ENCODE measurements at places on chromosomes 12 and 14. TPM values are rescaled to one million over a fixed set of nuclear protein-coding genes. Genes with fewer than 3 reads are reported as not detected.
A peak's percentile ranks its signal among the peaks of the same experiment; 100 is the strongest.

PLD4 gene
- total RNA-seq = 4.0 TPM

ACRBP gene
- total RNA-seq = 3.4 TPM

AICDA gene
- not detected for total RNA-seq

- peaks cover 3% of the 10 kb centered on the region for H3K36me3 ChIP-seq
- no peak for DNase-seq
- H3K27me3 ChIP-seq = peaks cover 16% of the 10 kb centered on the region
- H3K27ac ChIP-seq = no peak overlapping the region
- H3K4me1 ChIP-seq = no peaks in the 10 kb centered on the region
Measured at GRCh38 chr12:6241495-6241894, 41.3 kb downstream of the CD9 start.

KRT72 gene
- 1.6 TPM for total RNA-seq

DNA sequence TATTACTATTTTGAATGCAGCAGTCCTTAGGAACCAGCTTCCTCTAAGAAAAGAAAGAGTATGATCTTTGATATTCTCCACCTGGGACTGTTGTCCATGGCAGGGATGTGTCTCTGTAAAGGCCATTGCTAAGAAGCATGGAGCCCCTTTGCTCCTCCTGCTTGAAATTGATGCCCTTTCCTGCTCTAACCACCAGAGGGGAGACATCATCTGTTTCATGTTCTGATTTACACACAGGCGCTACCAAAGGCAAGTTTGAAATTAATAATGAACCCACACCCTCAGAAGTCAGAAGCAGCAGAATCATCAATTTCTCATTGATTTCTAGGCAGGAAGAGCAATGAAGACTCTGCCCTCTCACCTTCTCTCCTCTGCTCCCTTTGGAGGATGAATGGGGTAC lies 253.8 kb downstream of the RMST start:
- H3K4me3 ChIP-seq = no peak overlapping the region
- no peaks in the 10 kb centered on the region for H3K27me3 ChIP-seq
- no peaks in the 10 kb centered on the region for H3K36me3 ChIP-seq
- DNase-seq = no peak

DNA sequence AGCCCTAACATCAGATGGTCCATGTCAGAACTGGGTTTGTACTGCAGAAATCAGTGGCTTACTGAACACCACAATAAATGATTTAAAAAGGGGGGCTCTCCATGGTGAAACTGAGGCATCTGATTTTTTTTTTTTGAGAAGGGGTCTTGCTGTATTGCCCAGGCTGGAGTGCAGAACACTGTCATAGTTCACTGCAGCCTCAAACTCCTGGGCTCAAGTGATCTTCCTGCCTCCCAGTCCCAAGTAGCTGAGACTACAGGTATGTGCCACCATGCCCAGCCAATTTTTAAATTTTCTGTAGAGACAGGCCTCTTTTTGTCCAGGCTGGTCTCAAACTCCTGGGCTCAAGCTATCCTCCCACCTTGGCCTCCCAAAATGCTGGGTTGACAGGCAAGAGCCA lies 57.4 kb downstream of the RFLNA start:
- DNase-seq = no peak
- peaks cover 5% of the 10 kb centered on the region for H3K36me3 ChIP-seq
- H3K4me1 ChIP-seq = no peaks in the 10 kb centered on the region
- H3K27me3 ChIP-seq = no peaks in the 10 kb centered on the region

CCDC177 gene
- total RNA-seq = not detected

- H3K27me3 ChIP-seq = no peaks in the 10 kb centered on the region
- peak overlapping the region; percentile 59 for H3K4me3 ChIP-seq
- H3K4me1 ChIP-seq = peaks cover 11% of the 10 kb centered on the region
- H3K36me3 ChIP-seq = no peaks in the 10 kb centered on the region
- peak overlapping the region; percentile 49 for H3K27ac ChIP-seq
Measured at GRCh38 chr14:98704441-98704840, 567.6 kb downstream of the BCL11B start.

DNA sequence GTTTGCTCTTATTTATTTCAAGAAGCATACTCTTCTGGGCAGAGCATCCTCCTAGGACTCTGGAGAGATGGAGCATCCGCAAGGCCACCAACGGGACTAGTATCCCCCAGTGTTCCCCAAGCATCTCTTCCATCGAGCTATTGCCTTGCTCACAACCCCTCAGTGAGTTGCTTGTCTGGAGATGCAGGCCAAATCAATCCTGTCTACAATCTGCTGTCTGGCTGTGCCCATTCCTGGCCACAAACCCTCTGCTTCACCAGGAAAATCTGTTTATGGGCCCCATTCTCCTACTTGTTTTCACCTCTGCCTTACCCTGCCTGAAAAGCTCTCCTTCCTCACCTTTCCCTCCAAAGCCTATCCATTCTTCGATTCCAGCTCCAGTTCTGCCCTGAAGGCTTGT lies 219.2 kb downstream of the CACNA1C start:
- H3K4me1 ChIP-seq = no peaks in the 10 kb centered on the region
- peaks cover 47% of the 10 kb centered on the region for H3K27me3 ChIP-seq
- H3K36me3 ChIP-seq = no peaks in the 10 kb centered on the region
- no peak overlapping the region for H3K27ac ChIP-seq

GRCh38 chr12:124493809-124494750 lies 73.3 kb downstream of the NCOR2 start:
- H3K4me3 ChIP-seq = peak overlapping the region; percentile 21
- peaks cover 40% of the 10 kb centered on the region for H3K4me1 ChIP-seq
- no peaks in the 10 kb centered on the region for H3K36me3 ChIP-seq
- H3K27ac ChIP-seq = peak overlapping the region; percentile 88
- no peak for DNase-seq
- no peaks in the 10 kb centered on the region for H3K27me3 ChIP-seq

PIP4K2C gene
- 28.9 TPM for total RNA-seq

TAS2R31 gene
- 2.7 TPM for total RNA-seq

DNA sequence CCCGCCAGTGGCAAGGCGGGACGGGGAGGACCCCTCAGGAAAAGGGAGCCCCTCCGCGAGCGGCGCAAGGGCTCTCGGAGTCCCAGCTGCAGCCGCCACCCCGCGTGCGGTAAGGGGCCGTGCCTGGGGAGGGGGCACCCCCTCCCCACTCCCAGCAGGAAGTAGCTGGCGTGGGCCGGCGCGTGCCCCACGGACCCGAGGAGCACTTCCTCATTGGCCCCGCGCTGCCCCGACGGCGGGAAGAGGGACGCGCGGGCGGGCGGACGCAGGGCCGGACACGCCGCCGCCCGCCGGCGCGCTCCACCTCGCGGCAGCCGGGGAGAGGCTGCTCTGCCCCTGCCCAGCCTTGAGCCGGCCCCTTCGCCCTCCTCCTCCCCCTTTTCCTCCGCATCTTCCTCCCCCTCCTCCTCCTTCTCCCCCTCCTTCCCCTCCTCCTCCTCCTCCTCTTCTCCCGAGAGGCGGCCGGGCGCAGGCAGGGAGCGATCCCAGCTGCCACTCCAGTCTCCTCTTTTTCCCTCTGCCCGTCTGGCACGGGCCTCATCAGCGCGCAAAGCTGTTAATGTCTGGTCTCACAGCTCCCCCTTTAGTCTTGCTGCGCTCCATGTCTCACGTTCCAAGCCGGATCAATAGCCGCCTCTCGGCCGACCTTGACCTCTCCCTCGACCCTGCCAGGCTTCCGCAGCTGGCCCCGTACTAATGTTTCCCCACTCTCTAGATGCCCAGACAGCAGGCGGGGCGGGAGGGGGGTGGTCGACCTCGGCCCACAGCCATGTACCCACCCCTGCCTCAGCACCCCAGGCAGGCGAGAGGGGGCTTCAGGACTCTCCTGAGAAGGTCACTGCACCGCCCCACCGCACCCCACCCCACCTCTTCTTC lies 2.6 kb upstream of the BCL11B start:
- peak overlapping the region; percentile 99 for H3K4me3 ChIP-seq
- H3K27me3 ChIP-seq = no peaks in the 10 kb centered on the region
- H3K4me1 ChIP-seq = peaks cover 25% of the 10 kb centered on the region
- peaks cover 9% of the 10 kb centered on the region for H3K36me3 ChIP-seq

CLEC2A gene
- total RNA-seq = not detected

KRT2 gene
- not detected for total RNA-seq

RAD51B gene
- total RNA-seq = 17.0 TPM

DNA sequence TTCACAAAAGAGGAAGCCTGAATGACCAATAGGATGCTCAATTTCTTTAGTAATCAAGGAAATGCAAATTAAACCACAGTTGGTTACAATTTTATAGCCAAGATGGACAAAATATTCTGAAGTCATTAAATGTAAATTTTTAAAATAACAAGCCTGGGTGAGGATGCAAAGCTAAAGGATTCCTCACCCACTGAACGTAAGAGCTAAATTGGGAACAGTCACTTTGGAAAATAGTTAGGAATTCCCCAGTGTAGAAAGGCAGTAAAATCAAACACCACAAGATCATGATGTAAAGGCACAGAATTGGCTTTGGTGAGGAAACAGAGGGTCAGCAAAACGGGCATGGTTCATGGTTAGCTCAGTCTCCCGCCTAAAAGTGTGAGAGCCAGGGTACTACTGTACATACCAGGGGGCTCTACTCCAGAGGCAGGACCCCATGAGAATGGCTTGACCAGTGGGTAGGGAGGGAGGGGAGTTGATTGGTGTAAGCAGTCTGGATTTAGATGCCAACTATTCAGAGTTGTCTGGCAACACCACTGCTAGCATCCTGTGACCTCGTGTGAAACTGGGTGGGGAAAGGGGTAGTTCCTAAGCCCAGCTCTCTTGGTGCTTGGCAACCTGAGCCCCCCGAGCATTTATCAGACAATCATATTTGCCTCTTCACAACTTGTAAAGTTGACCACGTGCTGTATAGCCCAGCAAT lies 213.4 kb upstream of the EGLN3 start:
- no peak overlapping the region for H3K4me3 ChIP-seq
- peaks cover 17% of the 10 kb centered on the region for H3K4me1 ChIP-seq
- no peak for DNase-seq
- H3K36me3 ChIP-seq = no peaks in the 10 kb centered on the region

LRRC74A gene
- total RNA-seq = not detected

DNA sequence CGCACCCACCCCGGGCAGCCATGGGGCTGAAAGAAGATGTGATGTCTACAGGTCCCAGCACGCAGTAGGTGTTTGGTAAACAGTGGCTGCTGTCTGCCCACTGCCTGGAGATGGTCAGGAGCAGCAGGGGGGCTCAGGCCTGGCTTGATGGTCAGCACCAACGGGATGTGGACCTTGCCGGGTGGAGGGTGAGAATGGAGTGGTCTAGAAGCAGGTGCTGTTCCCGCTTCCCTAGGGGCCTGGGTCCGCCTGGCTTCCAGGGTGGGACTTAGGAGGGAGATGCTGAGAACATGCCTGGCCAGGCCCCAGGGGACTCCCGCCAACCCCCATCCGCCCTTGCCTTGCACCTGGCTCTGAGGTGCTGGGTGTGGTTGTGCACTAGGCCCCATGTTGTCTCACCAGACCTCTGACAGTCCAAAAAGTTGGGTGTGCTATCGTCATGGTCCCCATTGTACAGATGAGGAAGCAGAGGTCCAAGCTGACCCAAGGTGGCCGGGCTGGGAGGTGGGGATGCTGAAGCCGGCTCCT lies 12.9 kb downstream of the FAM222A start:
- no peak overlapping the region for H3K4me3 ChIP-seq
- H3K4me1 ChIP-seq = no peaks in the 10 kb centered on the region
- no peaks in the 10 kb centered on the region for H3K36me3 ChIP-seq
- H3K27ac ChIP-seq = no peak overlapping the region
- DNase-seq = no peak

DNA sequence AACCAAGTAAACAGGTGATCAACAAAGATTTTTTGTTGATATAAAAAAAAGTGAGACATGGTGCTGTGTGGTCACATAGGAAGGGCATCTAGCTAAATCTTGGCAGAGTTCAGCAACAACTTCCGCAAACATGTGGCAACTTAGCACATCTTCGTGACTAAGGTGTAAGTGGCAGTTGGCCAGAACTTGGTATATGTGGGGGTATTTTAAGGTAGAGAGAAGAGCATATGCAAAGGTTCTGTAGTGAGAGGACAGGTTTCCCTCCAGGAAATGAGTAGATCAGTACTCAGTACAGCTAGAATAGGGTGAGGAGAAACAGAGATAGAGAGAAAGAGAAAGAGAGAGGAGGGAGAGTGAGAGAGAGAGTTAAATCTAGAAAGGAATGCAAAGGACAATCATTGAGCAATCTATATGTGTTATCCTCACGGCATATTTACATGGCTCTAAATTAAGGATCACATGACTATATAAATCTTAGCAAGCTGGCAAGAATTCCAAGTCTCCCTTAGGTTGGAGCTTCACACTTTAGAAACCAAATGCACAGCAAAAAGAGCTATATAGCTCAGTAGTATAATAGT lies 227.7 kb upstream of the HMGA2 start:
- no peak for DNase-seq
- H3K27ac ChIP-seq = no peak overlapping the region
- peaks cover 12% of the 10 kb centered on the region for H3K27me3 ChIP-seq
- H3K36me3 ChIP-seq = no peaks in the 10 kb centered on the region
- no peak overlapping the region for H3K4me3 ChIP-seq
- no peaks in the 10 kb centered on the region for H3K4me1 ChIP-seq

MLEC gene
- total RNA-seq = 31.0 TPM

RNASE2 gene
- not detected for total RNA-seq

RTL1 gene
- not detected for total RNA-seq

- no peak overlapping the region for H3K27ac ChIP-seq
- H3K4me3 ChIP-seq = no peak overlapping the region
- H3K27me3 ChIP-seq = no peaks in the 10 kb centered on the region
- no peaks in the 10 kb centered on the region for H3K4me1 ChIP-seq
Measured at GRCh38 chr12:82407481-82407880, 49.2 kb downstream of the METTL25 start.

DNA sequence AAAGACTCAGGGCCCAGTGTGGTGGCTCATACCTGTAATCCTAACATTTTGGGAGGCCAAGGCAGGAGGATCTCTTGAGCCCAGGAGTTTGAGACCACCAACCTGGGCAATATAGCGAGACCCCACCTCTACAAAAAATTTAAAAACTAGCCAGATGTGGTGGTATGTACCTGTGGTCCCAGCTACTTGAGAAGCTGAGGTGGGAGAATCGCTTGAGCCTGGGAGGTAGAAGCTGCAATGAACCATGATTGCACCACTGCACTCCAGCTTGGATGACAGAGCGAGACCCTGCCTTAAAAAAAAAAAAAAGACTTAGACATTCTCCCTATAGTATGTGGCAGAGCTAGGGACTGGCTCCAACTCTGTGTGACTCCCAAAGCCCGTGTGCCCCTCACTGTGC lies 2.9 kb downstream of the UBE3B start:
- H3K27ac ChIP-seq = no peak overlapping the region
- H3K4me1 ChIP-seq = peaks cover 34% of the 10 kb centered on the region
- no peaks in the 10 kb centered on the region for H3K27me3 ChIP-seq
- H3K36me3 ChIP-seq = peaks cover 6% of the 10 kb centered on the region
- DNase-seq = no peak

- H3K4me3 ChIP-seq = peak overlapping the region; percentile 39
- no peaks in the 10 kb centered on the region for H3K27me3 ChIP-seq
- DNase-seq = no peak
- peaks cover 34% of the 10 kb centered on the region for H3K4me1 ChIP-seq
- H3K36me3 ChIP-seq = peaks cover 6% of the 10 kb centered on the region
Measured at GRCh38 chr12:131776237-131776889, 51.8 kb upstream of the MMP17 start.

OTUB2 gene
- 0.12 TPM for total RNA-seq
